Esophagus (tissue), 2 donors: ENCODE measurements at places on chromosomes 4 and X. TPM values are rescaled to one million over a fixed set of nuclear protein-coding genes. Genes with fewer than 3 reads are reported as not detected.

Gene CCNA2
- 7.4 TPM for polyA plus RNA-seq

Gene GJB1
- 0.16 TPM for polyA plus RNA-seq

Gene SSX4B
- polyA plus RNA-seq: not detected

Gene UGT2B7
- not detected for polyA plus RNA-seq

Gene TRAM1L1
- 0.49 TPM for polyA plus RNA-seq

Gene WWC2
- polyA plus RNA-seq: 3.4 TPM

Gene PPBP
- 0.14 TPM for polyA plus RNA-seq

Gene GPR143
- 2.2 TPM for polyA plus RNA-seq

Gene RBM46
- not detected for polyA plus RNA-seq

Gene ARHGAP6
- 0.98 TPM for polyA plus RNA-seq

Gene IL9R
- polyA plus RNA-seq: 0.37 TPM

Gene FMR1NB
- polyA plus RNA-seq: not detected

Gene PAK3
- 0.04 TPM for polyA plus RNA-seq

Gene RBMXL3
- polyA plus RNA-seq: not detected

Gene RBM47
- polyA plus RNA-seq: 31.3 TPM

Gene CPE
- 19.9 TPM for polyA plus RNA-seq

Gene NALF2
- polyA plus RNA-seq: 0.14 TPM

Gene PFKFB1
- 0.26 TPM for polyA plus RNA-seq

Gene RNF212
- polyA plus RNA-seq: 1.7 TPM

Gene GLRA2
- not detected for polyA plus RNA-seq

Gene DGAT2L6
- not detected for polyA plus RNA-seq

Gene FRMPD4
- under 0.01 TPM for polyA plus RNA-seq

Gene PPAT
- polyA plus RNA-seq: 3.8 TPM

Gene G6PD
- polyA plus RNA-seq: 46.9 TPM

Gene C1QTNF7
- polyA plus RNA-seq: 1.4 TPM

Gene MAGEA6
- not detected for polyA plus RNA-seq

Gene MAOB
- 7.5 TPM for polyA plus RNA-seq

Gene PACRGL
- 5.0 TPM for polyA plus RNA-seq

Gene FAM9B
- not detected for polyA plus RNA-seq

Gene DCAF4L1
- 0.06 TPM for polyA plus RNA-seq

Gene SPANXN3
- not detected for polyA plus RNA-seq
